ENCODE measurements at places on chromosomes 5 and 9.

- DNase-seq, result no peak
These were observed 5.9 kb downstream of the PDLIM7 start for GRCh38 chr5:177491429-177491945.

GRCh38 chr9:72864327-72864726 lies 88.5 kb downstream of the ALDH1A1 start:
- DNase-seq, result no peak

DNA sequence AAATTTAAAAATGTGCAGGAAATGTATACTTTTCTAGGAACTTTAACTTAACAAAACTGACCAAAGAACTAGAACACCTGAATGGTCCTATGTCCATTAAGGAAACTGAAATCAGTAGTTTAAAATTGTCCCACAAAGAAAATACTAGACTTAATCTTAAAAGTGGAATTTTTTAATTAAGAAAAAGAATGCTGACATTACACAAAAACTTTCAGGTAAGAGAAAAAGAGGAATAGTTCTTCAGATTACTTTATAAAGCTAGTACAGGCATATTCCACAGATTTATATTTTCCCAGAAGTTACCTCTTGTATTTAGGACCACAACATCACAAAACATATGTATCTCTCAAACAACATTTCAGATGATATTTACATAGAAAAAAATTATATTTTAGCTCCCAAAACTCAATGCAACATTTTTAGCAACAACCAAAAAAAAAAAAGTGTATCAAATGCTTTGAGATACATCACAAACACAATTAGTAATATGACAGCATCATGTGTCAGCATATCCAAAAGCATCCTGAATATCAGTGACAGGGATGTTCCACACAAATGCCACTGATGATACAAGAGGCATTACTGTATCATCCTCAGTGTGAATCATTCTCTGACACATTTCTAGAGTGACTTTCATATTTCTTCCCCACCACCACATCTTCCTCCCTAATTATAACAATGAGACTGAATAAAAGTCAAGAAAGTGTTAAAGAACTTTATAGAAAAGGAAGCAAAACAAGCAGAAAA lies 264.0 kb downstream of the EPB41L4A start:
- DNase-seq, result no peak

DNA sequence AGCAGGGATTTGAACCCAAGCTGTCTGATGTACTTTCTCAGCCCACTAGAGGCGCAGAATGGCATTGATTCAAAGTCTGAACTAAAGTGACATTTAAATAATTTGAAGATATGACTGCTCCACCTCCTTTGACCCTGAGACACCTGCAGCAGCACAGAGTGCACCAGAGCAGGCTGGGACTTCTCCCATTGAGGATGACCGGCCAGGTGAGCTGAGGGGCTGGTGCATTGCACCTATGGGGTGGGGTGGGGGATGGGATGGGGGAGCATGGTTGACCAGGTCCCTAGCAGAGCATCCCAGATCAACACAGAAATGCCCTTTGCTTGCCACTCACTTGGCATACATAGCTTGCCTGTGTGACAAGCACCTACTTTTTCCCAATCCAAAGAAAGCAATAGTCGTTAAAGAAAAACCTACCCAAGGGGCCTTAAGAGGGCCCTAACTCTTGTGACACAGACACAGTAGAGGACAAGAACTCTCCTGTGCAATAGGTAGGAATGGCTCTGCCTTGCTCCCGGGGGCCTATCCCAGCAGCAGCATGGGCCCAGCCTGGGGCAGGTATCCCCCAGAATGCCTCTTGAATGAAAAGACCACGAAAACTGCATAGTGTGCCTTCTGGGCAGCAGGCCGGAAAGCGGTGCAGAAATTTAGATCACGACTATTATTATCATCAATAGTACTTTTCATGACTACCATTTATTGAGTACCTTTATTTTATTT lies 6.5 kb downstream of the SH3PXD2B start:
- no peak for DNase-seq

DNA sequence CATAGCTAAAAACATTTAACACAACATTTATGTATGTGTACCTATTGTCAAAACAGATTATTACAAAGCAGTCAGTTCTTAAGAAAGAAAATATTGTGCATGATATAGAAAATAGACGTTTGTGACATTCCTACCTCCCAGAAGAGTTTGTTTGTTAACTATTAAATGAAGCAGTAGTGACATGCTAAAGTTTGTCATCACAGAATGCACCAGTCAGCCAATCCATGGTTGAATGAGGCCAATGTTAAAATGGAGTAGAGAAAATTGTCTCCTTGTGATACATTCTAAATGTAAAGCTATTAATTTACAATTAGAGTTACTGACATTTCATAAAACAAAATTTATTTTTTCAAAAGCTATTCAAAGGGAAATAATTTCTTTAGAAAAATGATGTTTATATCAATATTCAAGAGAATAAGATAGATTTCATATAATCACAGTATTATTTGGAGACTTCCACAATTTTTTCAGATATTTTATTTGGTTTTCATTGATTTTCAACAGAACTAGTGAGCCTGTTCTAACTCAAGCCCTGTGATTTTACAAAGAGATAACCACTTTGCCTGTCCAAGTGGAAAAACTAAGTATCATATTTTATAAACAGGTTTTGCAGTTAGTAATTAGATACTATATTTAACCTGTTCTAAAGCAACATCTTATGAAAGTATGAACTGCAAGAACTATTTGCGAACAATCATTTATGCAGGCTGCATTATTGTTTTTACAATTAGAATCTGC lies 176.8 kb downstream of the ISL1 start:
- DNase-seq, result no peak

DNA sequence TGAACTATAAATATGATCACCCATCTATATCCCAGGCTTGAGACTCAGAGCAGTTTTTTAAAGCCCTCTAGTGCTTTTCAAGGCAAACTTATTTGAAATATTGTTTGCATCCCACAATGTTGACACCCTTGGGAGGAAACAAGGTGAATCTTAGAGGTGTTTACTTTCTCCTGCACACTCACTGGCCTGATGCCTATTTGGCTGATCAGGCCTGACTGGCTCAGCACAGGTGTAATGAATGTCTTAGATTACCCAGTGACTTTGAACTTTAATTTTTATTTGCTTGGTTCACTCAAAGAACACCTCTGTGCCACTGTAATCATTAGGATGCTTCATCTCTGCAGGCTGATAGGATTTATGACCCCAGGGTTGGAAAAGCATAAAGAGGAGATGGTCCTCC lies 158.3 kb downstream of the KCTD16 start:
- no peak for DNase-seq

DNA sequence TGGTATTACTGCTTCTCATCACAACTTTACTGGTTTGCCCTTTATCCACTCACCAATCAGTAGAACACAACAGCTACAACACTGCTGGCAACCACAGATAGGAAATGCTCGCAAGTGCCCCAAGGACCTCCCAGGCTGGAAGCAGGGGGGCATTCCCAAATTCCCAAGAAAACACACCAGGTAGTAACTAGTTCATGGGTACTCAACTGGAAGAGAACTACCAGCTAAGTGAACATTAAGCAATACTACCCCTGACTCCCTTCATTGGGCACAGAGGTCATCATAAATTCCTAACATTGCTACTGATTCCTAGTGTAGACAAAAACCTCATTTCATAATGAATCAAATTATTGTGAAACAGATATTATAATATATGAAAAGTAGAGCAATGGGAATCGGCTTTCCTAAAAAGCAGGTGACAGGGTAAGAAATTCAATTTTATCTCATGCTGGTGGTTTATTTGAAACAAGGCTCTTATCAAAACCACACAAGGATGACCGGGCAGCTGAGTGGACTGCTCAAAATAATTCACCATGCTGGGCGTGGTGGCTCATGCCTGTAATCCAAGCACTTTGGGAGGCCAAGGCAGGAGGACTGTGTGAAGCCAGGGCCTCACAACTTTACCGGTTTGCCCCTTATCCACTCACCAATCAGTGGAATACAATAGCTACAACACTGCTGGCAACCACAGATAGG lies 81.6 kb downstream of the TLE1 start:
- DNase-seq, result no peak

DNA sequence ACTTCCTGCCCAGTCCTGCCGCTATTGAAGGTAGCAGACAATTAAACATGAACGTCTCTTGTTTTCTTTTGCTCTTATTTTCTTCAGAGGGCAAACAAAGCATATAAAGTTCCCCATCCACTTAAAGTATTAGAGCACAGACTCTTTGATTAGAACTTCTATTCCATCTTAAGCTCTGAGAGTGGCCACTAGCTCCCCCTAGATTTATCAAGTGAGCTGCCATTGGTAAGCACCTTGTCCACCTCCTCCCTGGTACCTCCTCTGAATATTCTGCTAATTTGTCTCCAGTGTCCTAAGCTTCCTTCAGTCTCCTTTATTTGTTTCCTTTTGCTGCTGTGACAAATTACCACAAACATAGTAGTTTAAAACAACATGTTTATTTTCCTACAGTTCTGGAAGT lies 264.3 kb upstream of the KCNN2 start:
- DNase-seq, result no peak

DNA sequence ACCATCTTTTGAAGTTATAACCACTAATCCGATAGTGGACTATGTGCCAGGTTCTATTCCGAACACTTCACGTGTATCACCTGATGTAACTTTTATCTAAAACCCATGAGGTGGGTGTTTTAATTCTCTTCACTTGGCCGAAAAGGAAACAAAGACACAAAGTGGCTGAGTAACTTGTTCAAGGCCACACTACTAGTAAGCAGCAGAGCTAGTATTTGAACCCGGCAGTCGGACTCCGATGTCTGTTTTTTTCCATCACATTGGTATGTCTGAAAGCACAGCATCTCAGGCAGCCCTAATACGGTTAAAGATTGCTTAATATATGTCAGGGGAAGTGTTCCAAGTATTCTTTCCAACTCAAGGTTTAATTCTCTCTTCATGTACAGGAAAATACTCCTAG lies 16.2 kb downstream of the FAM169A start:
- no peak for DNase-seq

GRCh38 chr9:83012168-83012921 lies 50.6 kb downstream of the RASEF start:
- no peak for DNase-seq

Measured in activated CD8-positive, alpha-beta memory T cell treated with anti-CD3 and anti-CD28 coated beads for 24 hours (primary cell).